ENCODE measurements at places on chromosomes 3 and 15.

GRCh38 chr3:74631351-74632140, 17.1 kb upstream of the CNTN3 start:
- no peak for DNase-seq

GRCh38 chr3:40172560-40172959, 136.9 kb upstream of the EIF1B start:
- no peak for DNase-seq

DNA sequence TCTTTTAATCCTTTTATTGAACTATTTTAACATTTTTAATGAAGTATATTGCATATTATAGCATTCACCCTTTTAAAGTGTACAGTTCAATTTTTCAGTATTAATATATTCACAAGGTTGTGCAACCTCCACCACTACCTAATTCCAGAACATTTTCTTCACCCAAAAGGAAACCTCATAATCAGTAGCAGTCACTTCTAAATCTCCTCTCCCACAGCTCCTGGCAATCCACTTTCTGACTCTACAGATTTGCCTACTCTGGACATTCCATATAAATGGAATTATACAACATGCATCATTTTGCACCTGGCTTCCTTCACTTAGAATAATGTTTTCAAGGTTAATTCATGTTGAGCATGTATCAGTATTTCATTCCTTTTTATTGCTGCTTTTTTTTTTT, 55.0 kb upstream of the HRH1 start:
- DNase-seq = no peak

- DNase-seq = no peak
These were observed 166.0 kb downstream of the ABHD5 start for GRCh38 chr3:43856761-43857160.

DNA sequence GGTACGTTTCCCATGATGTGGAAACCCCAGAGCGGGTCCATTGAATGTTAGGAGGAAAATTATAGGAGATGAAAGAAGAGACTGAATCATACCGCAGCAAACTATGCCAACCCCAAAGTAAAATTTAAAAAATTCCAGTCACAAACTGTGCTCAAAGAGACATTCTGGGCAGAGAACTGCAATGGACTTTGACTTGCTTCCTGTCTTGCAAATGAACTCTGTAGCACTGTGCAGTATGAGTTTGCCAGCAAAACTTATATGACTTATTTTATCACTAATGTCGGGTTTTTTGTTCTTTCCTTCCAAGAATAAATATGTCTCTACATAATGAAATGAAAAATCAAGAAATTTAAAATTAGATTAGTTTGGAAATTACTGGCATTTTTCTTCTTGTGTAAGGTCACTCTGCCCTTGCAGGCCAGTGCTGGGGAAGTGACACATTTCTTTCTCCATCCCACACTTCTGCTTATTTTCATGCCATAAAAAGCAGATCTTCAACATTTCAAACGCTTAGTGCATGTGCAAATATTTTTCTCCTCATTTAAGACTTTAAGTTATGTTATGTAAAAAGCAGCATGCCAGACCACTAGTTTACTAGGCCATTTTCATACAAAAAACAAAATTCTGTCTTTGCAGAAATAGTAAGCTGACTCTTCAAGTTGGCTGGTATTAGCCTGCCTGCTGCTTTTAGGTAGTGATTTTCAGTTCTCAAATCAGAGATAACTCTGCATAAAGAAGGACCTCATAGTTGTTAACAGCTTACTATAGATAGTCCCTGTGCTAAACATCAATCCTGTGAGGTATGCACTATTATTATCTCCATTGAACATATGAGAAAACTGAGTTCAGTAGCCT, 32.2 kb upstream of the SSR3 start:
- DNase-seq = no peak

DNA sequence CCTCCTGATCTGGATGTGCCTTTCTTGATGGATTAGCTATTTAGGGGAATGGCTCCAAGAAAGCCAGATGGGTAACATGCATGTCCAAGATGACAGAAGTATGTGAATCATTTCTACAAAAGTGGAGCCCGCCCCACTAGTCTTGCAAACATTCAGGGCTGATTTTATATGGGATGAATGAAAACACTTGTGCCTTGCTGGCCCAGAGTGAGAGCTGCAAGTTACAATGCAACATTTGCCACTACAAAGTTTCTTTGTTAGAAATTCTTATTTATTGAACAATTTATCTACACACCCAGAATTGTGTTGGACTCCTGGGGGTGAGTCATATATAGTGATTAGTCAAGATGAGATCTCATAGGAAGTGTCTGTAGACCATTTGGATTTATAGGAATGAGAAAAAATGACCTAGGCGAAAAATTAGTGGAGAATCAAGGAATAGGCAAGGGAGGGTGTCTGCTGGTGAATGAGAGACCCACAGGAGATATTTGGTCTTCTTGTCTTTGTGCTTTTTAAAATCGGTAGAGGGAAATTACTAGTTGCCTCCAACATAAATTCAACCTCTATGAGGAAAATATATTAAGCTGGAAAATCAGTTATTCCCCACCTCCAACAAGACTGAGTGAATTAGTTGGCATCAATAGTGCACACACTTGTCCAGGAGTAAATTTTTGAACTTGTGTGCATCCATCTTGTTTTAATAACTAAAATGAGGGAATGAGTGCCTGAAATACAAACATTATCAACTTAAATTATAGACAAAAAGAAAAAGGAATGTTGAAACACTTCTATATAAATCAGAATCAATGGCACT, 53.5 kb upstream of the DCBLD2 start:
- no peak for DNase-seq

DNA sequence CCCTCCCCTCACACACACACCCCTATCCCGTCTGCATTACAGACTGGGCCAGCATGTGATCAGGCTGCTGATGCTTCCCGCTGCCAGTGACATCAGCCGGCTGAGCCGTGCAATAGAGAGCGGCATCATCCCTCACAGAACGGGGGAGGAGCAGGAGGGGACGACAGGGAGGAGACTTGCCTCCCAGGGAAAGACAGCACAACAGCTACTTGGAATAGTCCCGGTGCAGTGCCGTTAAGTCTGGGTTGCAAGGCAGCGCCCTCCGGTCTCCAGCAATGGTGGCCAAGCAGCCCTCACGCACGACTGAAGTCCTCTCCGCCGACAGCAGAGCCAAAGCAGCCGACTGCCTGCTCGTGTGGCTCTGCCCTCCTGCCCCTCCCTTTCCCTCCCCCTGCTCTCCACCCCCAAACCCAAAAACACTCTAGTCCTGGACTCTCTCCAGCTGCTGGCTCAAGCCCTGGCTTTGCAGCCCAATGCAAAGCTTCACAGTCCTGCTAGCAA, 31.5 kb upstream of the RPS17 start:
- no peak for DNase-seq

GRCh38 chr3:112471596-112472325, 27.5 kb downstream of the BTLA start:
- DNase-seq = no peak

- DNase-seq = no peak
These were observed 161.0 kb upstream of the FEZF2 start for GRCh38 chr3:62534326-62534725.

DNA sequence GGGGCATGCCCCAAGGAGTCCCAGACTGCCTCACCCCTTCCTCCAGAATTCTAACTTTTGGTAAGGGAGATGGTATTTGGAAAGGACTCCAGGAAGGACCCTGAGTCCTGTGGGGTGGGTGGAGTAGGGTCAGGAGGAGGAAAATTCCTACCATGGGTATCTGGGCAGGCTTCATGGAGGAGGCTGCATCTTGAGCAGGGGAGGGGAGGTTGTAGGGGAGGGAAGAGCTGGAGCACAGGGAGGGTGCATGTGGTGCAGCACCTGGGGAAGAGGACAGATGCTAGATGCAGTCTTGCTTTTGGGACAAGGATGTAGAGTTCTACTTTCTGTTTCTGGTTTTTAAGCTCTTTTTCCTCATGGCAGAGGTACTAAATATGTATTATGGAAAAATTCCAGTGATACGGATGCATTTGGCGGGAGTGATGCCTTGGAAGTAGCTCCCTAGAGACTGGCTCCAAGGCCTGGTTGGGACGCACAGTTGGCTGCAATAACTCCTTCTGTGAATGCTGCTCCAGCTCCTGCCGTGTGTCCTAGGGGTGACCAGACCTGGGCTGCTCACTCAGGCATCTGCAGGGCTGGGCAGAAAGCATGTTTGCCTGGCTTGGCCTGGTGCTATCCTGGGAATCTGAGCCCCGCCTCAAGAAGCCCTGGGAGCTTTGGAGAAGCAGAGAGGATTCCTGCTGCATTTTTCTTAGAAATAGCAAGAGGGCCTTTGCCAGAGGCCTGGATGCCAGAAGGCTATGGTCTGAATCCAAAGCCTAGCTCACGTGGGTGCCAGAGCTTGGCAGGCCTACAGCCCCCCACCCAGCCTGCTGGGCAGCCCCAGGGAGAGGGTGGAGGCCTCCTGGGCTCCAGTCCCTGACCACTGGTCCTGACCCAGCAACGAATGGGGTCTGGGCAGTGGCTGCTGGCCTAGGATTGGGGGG, 10.1 kb downstream of the SEMA3F start:
- no peak for DNase-seq

GRCh38 chr3:152769523-152769922, 65.4 kb upstream of the P2RY1 start:
- DNase-seq = no peak

- no peak for DNase-seq
These were observed 43.1 kb downstream of the STARD5 start for GRCh38 chr15:81280696-81281455.

DNA sequence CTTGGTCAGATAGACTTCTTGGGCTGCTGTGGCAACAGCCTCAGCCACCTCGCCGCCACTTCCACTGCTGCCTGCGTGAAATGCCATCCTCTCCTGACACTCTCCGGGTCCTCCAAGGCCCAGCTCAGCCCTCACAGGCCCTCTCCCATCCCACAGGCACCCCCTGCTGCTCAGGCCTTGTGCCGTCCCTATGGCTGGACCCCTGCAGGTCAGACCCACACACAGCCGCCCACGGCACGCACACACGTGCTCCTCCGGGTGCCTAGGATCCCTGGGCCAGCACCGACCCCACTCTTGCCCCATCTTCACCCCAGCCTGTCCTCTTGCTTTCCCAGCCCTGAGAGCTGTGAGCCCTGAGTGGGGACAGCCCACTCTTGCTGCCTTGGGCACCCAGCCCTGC, 19.7 kb downstream of the CFAP100 start:
- DNase-seq = no peak

DNA sequence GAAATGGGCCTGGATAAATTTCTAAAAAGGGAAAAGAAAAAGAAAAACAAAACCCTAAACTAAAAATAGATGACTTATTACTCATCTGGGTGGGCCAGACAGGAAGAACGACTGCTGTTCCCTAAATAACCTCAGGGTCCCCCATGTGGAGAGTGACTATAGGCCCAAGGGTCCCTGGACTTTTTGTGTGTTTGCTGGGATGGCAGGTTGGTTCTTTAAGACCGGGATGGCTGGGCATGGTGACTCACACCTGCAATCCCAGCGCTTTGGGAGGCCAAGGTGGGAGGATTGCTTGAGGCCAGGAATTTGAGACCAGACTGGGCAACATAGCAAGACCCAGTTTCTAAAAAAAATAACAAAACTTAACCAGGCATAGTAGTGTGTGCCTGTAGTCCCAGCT, 43.8 kb upstream of the TRA2B start:
- DNase-seq = no peak

GRCh38 chr15:85030301-85030929, 48.8 kb downstream of the PDE8A start:
- DNase-seq = no peak

GRCh38 chr3:183180110-183180783, 17.7 kb upstream of the LAMP3 start:
- no peak for DNase-seq

DNA sequence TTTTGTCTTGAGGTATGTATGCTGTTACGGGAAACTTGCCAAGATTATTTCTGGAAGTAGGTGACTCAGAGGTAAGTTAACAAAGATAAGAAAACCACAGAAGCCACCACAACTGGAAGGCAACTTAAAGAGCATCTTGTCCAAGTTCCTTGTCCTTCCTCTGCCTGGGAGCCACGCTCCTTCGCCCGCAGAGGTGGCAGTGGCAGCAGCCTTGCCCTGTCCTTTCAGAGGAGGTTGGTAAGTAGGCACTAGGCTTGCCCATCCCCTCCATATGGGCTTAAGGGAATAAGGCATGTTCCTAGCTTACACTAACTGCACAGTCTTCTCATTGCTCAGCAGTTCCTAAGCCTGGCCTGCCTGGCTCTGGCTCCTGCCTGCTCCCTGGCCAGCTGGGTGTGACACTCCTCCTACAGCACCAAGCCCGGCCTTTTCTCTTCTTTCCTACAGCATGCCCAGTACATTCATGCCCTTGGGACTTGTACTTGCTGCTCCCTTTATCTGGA, 48.0 kb upstream of the RAB6B start:
- no peak for DNase-seq

GRCh38 chr15:58138106-58138505, at the start of gene AQP9:
AQP9 (plus strand) TSS chr15:58138381; CDS start chr15:58138566, 185 bp downstream.
- DNase-seq = no peak

DNA sequence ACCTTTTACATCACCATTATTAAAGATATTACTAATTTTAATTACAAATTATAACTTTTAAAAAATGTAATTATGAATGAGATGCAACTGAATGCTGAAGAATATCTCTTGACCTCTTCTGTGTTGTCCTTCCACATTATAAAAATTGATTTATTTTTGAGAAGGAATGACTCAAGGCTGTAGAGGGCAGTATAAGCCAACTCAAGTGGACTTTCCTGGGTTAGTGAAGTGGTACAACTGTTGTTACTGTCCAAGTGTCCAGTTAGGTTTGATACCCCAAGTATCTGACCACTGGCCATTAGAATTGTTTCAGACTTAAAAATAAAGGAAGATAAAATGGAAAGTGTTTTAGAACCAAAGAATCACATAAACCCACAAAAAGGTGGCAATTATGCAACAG, 51.9 kb downstream of the BBX start:
- no peak for DNase-seq

GRCh38 chr3:14297305-14297704, 105.1 kb upstream of the SLC6A6 start:
- DNase-seq = no peak

- DNase-seq = no peak
These were observed 19.1 kb upstream of the DNAAF4 start for GRCh38 chr15:55527150-55527549.

- DNase-seq = no peak
These were observed 58.3 kb upstream of the ALDH1A3 start for GRCh38 chr15:100821327-100821726.

- DNase-seq = no peak
These were observed at the start of gene IGSF10 for GRCh38 chr3:151460774-151461450. IGSF10 (minus strand) TSS chr3:151461061; CDS start chr3:151458709, 2,352 bp downstream.

DNA sequence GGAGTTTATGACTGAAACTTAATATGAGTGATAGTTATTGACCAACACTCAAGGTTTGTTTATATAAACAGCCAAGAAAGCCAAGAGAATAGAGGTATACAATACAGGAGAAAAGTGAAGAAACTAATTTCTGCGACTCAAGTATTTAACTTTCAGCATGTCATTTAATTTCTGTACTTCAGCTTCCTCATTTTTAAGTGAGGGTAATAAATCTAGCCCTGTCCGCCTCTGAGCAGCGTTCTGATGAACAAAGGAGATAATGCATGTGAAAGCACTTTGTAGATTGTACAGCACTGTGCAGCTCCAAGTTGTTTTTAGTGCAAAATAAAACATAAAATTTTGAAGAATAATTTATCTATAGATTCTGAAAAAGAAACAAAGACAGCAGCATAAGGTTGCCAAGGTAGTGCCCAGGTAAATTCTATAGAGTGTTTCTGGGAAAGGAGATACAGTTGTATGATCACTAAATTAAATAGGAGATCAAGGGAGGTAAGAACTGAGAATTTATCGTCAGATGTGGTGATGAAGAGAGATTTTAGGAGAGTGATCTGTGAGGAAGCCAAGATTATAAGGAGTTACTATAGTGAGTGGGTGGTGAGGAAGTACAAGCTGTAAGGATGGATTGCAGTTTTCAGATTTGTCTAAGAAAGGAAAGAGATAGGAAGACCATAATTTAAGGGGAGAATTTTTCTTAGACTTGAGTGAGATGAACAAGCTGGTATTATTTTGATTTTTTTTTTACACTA, 71.3 kb downstream of the RASA2 start:
- DNase-seq = no peak

Measured in T follicular helper cell (primary cell).